Activated naive CD4-positive, alpha-beta T cell treated with anti-CD3 and anti-CD28 coated beads, Interleukin-2, amount 50 U/mL, for 72 hours (primary cell): ENCODE measurements at places on chromosomes 12 and 14. TPM values are rescaled to one million over a fixed set of nuclear protein-coding genes. Genes with fewer than 3 reads are reported as not detected.

The GPR65 gene
- total RNA-seq, result 13.8 TPM

The TTC9 gene
- 6.2 TPM for total RNA-seq

The CLEC2B gene
- 15.0 TPM for total RNA-seq

The PSMB5 gene
- total RNA-seq, result 137 TPM

The ARHGAP5 gene
- 52.2 TPM for total RNA-seq

The TCL1B gene
- not detected for total RNA-seq
